Globus pallidus (tissue), 1 donor: ENCODE measurements at places on chromosomes 1 and 21.
A peak's percentile ranks its signal among the peaks of the same experiment; 100 is the strongest.

DNA sequence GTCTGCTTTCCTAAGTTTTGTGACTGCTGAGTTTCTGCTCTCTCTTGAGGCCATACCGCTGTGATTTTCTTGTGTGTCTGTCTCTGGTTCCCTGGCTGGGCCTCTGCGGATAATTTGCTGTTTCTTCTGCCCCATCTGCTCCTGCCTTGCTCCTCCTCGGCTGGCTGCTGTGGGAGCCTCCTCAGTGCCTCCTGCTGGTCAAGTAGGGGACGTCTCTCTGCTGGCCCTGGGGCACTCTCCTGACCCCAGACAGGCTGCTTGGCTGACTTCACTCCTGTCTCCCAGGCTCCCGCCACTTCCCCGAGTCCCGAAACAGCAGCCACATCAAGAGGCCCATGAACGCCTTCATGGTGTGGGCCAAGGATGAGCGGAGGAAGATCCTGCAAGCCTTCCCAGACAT, 28.5 kb downstream of the ETNK2 start:
- DNase-seq, result no peak

DNA sequence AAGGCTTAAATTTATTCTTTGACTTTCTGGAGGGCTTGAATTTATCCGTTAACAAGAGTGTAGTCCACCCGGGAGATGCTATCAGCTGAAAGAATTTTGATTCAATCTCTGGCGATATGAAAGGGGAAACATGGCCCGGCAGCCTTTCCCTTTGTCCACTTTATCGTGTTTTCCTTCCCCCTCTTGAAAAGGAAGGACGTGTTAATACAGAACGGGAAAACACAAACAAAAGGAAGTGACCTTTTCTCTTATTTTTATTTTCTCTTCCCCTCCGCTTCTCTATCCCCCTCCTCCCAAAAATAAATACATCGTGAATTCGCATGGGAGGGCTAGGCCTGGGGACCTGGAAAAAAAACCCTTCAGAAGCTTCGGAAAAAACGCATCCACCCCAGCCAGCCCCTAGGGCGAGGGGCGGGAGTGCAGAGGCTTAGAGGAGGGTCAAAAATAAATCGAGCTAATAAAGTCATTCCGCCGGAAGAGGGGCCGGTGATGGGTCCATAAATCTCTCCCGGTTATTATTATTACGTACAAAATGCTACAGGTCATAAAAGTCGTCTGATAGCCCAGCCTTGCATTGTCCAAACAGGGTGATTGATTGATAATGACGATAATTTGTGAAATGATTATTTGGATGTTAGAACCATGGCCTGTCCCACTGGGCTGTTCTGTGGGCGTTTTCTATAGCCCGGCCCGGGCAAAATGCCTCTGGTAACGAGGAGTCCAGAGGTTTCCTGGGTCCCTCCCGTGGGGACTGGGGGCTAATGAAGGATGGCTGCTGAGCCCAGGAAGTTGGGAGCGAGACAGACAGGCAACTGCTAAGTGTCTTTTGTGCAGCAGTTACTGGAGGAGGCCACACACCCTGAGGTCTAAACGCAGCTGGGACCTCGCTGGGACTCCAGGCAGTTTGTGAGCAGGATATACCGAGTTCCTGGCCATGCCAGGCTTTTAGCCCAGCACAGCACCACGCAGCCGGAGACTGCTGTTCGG, 179.4 kb downstream of the PRDM16 start:
- DNase-seq, result no peak

- DNase-seq, result no peak
Measured at GRCh38 chr1:205351984-205352713, 4.6 kb downstream of the KLHDC8A start.

DNA sequence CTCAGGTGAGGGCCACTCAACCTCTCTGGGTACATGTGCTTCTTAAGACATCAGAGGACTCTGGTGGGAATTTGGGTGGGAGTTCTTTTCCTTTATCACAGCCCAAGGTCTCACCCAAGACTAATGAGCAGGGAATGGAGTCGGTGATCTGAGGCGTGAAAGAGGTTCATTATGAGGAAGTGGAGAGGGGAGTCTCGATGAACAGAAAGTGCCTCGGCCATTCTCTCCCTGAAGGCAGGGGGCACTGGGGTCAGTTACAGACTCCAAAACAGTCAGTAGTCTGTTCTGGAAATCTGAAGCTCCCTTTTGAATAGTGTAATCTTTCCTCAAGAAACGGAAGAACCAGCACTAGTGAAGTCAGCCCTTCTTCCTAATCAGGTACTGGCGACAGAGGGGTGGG, 36.2 kb downstream of the HSD3B2 start:
- no peak for DNase-seq

DNA sequence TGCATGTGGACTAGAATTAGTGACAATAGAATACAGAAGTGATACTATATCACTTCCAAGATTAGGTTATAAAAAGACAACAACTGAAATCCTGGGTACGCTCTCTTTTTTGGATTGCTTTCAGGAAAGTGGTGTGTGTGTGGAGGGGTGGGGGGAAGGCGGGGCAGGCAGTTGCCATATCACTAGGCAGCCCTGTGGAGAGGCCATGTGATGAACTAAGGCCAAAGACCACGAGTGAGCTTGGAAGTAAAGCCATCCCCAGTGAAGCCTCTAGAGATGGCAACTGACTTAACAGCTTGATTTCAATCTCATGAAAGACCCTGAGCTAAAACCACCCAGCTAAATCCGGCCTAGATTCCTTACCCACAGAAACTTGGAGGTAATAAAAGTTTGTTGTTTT, 6.2 kb upstream of the ASPM start:
- DNase-seq, result no peak

- peak; percentile 1 for DNase-seq
Measured at GRCh38 chr1:18726368-18726767, 95.7 kb downstream of the PAX7 start.

GRCh38 chr1:18400347-18401102, 80.2 kb upstream of the KLHDC7A start:
- no peak for DNase-seq

DNA sequence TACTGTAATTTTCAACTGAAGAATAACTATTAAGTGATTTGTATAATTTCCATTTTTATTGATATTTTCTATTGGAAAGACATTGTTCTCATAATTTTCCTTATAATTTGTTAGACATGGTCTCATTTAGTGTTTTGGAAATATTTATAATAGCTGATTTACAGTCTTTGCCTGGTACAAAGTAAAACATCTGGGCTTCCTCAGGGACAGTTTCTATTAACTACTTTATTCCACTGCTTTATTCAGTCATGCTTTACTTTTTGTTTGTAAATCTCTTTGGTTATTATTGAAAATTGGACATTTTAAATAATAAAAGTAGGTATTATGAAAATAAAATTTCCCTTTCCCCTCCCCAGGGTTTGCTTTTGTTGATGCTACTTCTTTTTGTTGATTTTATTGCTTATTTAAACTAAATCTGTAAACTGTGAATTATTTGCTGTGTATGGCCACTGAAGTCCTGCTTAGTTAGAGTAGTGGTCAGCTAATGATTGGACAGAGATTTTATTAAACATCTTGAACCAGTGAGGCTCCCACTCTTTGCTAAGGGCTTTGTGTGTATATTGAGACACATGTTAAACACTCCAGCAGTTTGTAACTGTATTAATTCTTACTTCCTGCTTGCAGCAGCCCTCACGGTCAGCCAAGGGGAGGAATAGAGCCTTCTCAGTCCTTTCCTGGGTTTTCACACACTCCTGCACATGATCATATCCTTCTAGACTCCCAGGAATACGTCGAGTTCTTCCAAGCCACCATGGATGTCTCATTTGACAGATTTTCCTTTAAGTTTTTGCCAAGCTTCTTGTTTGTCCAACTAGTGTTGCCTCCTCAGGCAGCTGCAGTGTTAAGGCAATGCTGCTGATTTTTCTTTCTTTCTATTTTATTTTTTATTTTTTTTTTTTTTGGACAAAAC, 994.6 kb upstream of the PRMT6 start:
- DNase-seq, result no peak

- DNase-seq, result peak; percentile 60
Measured at GRCh38 chr1:40708750-40709099, 17.2 kb downstream of the NFYC start.

GRCh38 chr1:172177849-172178248, 242.6 kb upstream of the C1orf105 start:
- no peak for DNase-seq

GRCh38 chr1:37059346-37059745, 25.0 kb upstream of the GRIK3 start:
- no peak for DNase-seq

GRCh38 chr1:200290010-200290685, 119.7 kb downstream of the ZNF281 start:
- DNase-seq, result peak; percentile 12

GRCh38 chr1:154730259-154730658, 122.3 kb upstream of the ADAR start:
- no peak for DNase-seq

DNA sequence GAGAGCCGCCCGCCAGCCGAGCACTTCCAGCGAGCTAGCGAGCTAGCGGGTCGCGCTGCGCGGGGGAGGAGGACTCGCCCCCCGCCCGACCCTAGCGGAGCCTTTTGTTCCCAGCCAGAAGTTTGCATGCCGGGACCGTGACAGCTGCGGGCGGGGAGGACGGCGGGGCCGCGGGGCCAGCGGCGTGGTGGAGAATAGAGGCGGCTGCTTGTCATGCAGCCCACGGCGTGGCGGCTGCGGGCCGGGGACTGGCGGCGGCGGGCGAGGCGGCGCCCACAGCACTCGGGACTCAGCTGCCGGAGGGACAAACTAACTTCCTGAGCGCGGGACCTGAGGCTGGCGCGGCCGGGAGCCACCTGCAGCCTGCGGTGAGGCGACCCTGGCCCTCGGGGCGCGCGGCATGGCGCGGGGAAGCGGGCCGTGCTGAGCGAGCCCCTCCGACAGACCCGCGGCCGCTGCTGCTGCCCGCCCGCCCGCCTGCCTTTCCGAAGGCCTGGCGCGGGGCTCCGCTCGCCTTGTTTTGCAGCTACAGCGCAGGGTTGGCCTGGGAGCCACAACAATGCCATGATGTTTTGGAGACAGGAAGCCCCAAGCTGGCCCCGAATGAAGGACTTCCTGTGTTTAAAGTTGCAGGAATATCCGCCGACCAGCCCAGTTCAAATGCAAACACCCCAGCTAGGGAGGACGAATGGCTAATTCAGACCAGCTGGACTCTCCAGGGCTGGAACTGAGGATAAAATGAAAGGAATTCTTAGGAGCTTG, 82.2 kb upstream of the BMP8A start:
- DNase-seq, result peak; percentile 53

DNA sequence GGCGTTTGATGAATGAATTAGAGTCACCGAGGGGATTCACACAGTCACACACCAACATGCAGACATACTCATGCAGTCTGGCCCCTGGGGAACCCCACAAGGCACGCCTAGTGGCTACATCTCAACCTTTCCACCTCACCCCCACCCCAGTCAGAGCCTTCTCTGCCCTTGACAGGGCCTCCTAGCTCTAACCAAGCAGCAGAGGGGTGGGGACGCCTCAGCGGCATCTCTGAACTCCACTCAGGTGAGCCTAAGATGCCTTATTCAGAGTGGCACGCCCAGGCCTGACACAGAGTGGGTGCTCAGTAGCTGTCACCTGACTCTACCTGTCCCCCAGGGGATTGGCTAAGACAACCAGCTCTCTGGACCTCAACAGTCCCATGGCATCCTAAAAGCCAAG, 3.7 kb upstream of the SDC3 start:
- no peak for DNase-seq

- DNase-seq, result no peak
Measured at GRCh38 chr21:14012409-14012808, 198.3 kb downstream of the LIPI start.

DNA sequence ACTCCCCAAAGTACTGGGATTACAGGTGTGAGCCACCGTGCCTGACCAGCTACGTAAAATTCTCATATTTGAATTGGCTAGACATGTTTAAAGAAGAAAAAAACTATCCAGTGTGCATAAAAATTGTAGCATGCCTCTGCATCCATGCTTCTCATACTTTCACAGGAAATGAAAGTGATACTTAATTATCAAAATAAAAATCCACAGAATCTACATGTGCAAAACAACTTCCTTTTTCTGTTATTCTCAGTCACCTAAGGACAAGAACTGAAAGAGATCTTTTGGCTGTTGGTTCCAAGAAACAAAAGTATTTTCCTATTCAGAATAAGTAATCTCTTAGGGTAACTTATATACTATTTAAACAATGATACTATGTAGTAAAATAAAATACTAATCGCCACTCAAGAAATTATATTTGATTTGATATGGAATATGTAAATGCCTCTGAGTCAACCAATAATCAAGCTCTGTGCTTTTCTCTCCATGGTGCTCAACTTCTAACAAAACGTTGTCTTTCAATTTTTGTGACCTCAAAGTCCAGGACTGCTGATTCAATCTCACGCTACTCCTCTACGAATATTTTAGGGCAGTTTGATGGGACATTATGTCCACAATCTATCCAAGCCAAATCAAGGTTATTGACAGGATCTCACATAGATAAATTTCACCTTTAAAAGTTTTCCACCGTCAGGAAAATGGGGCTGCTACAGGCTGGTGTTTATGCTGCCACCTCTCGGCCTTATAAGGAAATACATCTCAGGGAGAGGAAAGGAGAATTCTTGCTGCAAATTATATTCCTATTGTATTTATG, 102.7 kb downstream of the ZNF281 start:
- DNase-seq, result peak; percentile 55

DNA sequence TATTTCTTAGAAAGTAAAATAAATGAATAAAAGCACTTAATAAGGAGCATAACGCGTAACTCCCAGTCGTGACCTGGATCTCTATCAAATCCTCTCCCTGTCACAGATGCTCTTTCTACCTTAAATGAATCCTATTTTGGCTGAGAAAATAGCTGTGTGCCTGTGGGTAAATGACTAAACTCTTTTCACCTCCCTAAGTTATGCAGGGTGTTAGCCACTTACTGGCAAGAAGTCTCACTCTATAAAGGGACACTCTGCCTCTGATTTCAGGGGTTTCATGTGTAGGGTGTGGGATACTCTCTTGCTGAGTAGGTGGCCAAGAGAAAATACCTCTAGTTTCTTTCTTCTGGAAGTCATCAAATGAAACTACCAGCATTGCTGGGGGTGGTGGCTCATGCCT, 24.3 kb upstream of the PPP1R15B start:
- no peak for DNase-seq

DNA sequence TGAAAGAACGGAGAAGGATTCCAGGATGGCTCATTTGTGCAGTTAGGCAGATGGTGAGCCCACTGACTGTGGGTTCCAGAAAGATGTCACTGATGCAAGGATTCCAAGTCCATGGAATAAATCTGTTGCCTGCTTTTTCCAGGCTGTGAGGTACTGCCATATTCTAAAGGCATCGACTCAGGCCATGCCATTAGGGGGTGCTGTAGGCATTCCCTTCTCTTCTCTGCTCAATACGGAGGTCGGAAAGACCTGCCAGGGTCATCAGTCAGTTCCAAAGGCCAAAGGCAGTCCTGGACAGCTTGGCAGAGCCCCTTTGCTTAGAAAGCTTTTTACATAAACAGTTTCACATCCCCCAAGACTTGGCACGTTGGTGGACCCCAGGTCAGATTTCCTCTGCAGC, 31.7 kb upstream of the TMEM125 start:
- DNase-seq, result peak; percentile 89

- DNase-seq, result no peak
Measured at GRCh38 chr1:241985787-241986186, 13.1 kb downstream of the MAP1LC3C start.
